Stimulated activated CD4-positive, alpha-beta T cell treated with anti-CD3 and anti-CD28 coated beads, Interleukin-1b, Interleukin-23, amount 100 ng/mL, for 4 hours (primary cell): ENCODE measurements at places on chromosomes 3 and 15.

DNA sequence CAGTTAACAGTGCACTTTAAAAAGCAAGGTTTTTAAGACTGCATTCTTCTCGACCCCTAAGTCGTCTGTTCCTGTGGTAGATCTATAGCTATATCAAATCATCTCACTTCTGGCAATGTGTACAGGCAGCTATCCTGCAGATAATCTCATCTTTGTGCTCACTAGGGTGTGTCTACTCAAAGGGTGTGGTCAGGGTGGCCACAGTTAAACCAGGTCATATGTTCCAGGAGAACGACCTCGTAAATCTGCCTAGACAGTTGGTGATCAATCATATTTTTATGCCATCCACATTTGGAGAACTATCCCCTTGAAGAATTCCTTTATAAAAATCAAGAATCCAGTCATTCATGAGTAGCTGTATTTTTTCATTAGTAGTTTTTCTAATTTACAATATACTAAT lies 3.0 kb downstream of the VEPH1 start:
- DNase-seq, result no peak

DNA sequence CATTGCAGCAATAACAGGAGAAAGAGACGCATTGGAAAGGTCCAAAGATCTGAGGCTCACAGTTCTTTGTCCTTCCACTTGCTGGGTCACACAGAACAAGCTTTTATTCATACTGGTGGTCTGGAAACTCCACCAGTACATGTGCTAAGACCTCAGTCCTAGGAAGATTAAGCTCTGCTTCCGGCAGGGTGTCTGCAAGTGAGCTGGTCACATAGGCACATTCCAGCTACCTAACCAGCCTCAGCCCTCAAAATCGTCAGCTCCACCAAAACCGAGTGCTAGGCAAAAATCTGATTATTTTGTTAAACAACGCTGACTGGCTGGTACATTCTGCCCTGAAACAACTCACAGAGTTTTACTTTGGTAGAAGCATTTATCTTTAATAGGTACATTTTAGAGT lies 2.2 kb downstream of the ZBED2 start:
- no peak for DNase-seq

GRCh38 chr3:122481390-122481789 lies 33.3 kb downstream of the KPNA1 start:
- no peak for DNase-seq

DNA sequence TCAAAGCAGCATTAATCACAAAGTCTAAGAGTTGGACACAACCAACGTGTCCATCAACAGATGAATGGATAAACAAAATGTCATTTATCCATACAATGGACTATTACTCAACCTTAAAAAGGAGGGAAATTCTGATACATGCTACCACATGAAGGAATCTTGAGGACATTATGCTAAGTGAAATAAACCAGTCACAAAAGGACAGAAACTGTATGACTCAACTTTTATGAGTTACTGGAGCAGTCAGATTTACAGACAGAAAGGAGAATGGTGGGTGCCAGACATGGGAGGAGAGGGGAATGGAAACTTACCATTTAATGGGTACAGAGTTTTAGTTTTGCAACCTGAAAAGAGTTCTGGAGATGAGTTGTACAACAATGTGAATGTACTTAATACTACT lies 43.0 kb upstream of the SEC13 start:
- DNase-seq, result no peak

- peak; percentile 57 for DNase-seq
Measured at GRCh38 chr15:41557673-41558399, 1.2 kb upstream of the TYRO3 start.

- DNase-seq, result no peak
Measured at GRCh38 chr3:56902468-56903160, 100.9 kb upstream of the ARHGEF3 start.

DNA sequence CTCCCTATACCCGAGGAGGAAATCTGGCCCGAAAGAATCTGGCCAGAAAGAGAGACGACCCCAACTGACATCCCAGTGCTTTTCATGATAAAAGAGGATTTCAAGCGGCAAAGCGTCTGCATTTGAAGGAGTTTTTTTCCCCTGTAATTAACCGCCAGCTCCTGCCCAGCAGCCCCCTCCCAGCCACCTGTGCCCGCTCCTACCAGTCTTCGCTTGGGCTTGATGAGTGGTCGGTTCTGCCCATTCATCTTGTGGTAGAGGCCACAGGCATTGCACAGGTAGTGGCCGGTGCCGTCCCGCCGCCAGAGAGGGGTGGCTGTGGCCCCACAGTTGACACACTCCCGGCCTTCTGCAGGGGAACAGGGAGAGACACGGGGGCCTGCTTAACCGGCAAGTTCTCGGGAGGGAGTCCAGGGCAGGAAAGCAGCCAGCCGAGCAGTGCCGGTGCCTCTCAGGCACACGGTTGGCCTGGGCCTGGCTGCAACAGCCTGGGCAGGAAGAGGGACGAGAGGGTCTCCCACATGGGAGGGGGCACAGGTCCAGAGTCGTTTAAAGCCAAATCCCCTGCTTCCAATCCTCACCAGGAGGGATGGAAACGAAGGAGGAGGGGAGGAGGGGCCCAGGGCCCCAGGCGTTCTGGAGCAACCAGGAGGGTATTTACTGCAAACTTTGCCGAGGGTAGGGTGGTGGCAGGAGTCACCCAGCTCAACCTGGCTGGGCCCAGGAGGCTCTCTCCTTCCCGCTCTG lies 9.2 kb downstream of the GATA2 start:
- DNase-seq, result no peak

GRCh38 chr3:47475029-47475569 lies 642 bp downstream of the SCAP start:
- peak; percentile 16 for DNase-seq

DNA sequence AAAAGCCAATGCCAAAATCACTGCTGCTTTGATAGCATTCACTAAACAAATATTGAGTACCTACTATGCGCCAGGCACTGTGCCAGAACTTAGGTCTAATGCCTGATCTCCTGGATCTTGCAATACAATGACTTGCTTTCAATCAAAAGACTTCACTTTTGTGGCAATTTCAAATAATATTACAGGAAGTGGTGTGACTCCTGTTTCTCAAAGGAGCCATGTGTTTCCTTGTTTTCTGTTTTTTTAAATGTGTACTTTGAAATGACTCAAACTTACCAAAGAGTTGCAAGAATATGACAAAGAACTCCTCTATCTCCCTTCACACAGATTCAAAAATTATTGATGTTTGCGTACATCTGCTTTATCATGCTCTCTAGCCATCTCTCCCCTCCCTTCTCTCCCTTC lies 18.3 kb downstream of the OSBPL10 start:
- no peak for DNase-seq

- DNase-seq, result peak; percentile 76
Measured at GRCh38 chr3:46895204-46895660, 17.7 kb downstream of the PTH1R start.

DNA sequence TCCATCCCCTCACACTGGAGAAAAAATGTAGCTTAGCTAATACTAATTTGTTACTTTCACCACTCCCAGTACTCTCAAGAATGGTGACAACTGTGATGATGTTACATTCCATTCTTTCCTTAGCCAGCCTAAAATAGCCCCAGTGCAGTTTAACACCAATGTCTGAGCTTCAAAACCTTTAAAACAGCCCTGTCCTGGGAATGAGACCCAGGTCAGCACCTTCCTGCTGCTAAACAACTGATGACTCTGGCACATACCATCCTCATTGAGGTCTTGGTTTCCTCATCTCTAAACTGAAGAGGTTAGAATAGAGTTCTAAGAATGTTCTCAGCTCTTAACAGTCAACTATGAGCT lies 3.8 kb downstream of the SCAMP2 start:
- no peak for DNase-seq

GRCh38 chr15:62093809-62094208 lies 27.0 kb downstream of the C2CD4A start:
- no peak for DNase-seq

GRCh38 chr3:117743993-117744392 lies 1034.4 kb downstream of the TUSC7 start:
- no peak for DNase-seq

DNA sequence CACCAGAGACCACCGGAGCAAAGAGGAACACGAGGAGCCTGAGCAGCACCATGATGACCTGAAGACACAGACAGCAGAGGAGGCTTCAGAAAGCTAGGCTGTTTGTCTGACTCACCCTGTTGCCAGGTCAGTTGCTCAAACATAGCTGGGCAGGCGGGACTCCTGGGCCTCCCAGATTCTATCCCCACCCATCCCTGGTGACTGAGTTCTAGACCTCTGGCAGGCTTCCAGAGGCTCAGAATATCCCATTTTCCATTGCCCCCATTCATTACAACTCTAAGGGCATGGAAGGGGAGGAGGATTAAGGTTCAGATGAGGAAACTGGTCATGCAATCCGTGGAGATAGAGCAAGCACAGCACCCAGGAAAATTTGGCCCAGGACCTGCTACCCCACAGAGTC lies at the start of gene CDHR4:
TSS of gene CDHR4 (minus strand) at position 113 of the 400 bp plus-strand sequence. CDS start at position 52, 61 bp downstream.
- DNase-seq, result no peak

- no peak for DNase-seq
Measured at GRCh38 chr15:52186651-52187486, 4.3 kb downstream of the GNB5 start.

GRCh38 chr3:87037652-87038051 lies 46.7 kb upstream of the VGLL3 start:
- DNase-seq, result no peak

DNA sequence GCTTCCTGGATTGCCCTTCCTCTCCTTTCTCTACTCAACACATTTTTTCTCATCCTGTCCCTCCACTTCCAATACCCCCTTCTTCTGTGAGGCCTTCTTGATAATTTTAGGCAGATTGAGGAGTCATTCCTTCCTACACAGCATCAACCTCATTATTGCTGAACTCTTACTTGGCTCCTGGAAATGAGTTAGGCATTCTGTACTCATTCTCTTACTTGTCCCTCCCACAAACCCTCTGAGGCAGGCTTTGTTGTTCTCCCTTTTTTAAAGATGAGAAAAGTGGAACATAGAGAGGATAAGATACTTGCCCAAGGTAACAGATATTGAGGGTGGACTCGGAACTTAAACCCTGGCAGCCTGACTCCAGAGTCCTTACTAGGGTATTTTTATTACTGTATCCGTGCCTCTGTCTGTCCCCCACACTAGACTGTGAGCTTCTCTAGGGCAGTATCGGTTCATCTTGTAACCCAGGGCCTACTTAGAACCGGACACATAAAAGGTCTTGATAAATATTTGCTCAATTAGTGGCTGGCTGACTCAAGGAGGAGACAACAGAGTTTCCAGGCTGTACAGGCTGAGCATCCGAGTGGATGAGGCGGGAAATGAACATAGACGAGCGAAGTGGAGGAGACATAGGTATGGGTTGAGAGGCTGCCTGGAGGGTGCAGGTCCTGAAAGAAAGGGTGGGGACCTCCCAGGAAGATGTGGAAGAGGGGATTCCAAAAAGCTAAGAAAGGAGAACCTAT lies 148.7 kb upstream of the ATP2B2 start:
- DNase-seq, result no peak

GRCh38 chr15:51649659-51650521 lies 27.3 kb upstream of the DMXL2 start:
- DNase-seq, result peak; percentile 46

GRCh38 chr3:99882436-99883137 lies 64.9 kb downstream of the CMSS1 start:
- no peak for DNase-seq

DNA sequence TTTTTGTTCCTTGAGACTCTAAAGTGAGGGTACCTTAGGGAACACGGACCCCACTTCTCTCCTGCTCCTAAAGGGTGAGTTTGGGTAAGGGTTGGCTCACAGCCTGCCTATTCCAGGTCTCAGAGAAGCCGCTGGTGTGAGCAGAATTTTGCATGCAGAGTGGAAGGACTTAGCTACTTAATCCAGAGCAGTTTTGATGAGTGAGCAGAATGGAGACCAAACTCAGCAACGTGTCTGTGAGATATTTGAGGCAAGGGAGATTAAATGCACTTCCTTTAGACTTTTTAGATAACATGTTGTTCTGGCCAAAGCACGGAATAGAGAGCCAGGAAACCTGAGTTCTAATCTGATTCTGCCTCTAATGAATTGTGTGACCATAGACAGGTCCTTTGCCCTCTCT lies 5.1 kb downstream of the SLC24A1 start:
- DNase-seq, result no peak

DNA sequence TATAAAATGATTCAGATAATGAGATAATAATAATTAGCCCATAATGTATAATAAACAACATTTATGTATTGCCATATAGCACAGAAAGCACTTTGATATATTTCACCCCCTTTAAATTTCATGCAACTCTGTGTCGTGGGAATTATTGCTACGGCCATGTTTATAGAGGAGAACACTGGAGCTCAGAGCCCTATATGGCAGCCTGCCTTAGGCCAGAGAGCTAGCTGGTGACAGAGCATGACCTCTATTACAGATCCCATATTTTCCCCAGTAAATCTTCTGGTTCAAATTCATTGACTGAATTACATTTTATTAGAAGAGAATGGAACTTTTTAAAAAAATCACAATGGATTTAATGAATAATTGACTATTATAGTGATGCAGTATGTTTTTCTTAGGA lies 25.0 kb downstream of the USP13 start:
- DNase-seq, result no peak

DNA sequence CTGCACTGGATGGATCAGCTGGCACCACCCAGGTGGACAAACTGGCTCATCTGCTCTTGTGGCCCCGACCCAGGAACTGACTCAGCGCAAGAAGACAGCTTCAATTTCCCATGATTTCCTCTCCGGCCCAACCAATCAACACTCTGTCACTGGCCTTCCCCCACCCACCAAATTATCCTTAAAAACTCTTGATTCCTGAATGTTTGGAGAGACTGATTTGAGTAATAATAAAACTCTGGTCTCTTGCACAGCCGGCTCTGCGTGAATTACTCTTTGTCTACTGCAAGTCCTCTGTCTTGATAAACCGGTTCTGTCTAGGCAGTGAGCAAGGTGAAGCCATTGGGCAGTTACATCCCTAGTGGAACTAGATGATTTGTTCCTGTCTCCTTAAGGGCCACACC lies 16.1 kb downstream of the BDH1 start:
- no peak for DNase-seq

DNA sequence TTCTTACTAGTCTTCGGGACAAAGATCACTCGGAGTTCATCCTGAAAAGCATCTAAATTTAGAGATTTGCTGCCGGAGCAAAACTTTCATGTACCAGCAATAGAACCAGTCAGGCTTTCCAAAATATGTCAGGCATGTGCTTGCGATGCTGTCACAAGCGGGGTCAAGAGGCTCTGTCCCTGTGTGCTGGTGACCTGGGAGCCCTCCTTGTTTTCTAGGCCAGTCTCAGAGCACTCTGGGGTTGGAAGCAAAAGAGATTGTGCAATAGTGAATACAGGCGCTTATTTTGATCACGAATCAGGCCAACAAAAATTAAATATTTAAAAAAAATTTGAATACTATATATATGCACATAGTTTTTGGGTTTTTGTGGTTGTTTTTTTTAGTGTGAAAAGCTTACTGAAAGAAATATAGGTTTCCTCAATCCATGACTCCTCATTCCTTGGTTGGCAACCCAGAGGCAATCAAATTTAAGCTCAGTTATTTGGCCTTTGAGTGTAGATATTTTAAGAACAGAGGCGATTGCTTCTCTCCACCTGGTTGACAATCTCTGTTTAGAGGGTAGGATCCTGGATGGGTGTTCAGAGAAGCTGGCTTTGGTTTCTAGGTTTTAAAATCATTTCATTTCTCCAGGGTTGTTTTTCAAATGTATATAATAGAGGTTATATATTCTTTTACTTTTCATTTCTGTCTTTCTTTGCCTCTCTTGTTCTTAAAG lies 8.4 kb upstream of the KLHL24 start:
- DNase-seq, result no peak
